Nucleus accumbens (tissue), 56 donors: ENCODE measurements at places on chromosomes 7 and 10.

DNA sequence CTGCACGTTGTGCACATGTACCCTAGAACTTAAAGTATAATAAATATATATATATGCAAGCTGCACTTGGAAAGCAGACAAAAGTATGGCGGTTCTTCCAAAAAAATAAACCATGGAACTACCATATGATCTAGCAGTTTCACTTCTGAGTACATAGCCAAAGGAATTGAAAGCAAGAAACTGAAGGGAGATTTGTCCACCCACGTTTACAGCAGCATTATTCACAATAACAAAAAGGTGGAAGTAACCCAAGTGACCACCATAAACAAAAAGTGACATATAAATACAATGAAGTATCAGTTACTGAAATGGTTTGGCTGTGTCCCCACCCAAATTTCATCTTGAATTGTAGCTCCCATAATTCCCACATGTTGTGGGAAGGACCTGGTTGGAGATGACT is 525.3 kb upstream of the CELF2 start:
- DNase-seq: no peak

DNA sequence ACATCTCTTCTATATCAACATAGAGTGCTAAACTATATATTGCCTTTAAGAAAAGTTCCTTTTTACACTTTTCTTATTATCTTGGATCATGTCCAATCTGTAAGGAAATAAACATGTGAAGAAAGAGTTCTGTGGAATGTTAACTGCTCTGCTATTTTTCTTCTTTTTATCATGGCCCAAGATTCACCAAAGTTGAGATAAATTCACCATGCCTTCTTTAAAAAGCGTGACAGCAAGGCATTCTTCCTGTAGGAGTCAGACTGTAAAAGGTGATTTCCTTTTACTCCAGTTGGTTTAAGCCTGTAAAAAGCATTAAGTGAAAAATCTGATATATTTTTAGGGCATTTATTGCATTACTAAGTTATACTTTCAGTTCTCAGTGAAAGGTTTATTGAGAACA is 165.7 kb upstream of the FZD1 start:
- no peak for DNase-seq

DNA sequence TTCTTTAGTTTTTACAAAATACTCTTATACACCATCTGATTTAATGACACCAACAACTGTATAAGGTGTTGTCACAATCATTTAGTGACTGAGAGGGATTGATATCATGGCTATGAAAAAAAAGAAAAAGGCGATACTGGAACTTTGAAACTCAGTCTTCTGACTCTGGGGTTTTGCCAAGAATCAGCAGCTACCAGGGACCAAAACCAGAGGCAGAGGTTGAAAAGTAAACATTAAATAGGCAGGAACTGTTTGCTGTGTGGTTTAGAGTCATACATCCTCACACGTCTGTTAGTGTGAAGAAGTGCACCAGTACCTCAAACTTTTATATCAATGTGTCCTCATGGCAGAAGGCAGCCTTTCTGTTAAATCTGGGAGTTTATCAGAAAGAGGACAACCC is 19.9 kb upstream of the GGCT start:
- DNase-seq: no peak

GRCh38 chr7:67518580-67518979 is 521.9 kb downstream of the TYW1 start:
- DNase-seq: no peak

DNA sequence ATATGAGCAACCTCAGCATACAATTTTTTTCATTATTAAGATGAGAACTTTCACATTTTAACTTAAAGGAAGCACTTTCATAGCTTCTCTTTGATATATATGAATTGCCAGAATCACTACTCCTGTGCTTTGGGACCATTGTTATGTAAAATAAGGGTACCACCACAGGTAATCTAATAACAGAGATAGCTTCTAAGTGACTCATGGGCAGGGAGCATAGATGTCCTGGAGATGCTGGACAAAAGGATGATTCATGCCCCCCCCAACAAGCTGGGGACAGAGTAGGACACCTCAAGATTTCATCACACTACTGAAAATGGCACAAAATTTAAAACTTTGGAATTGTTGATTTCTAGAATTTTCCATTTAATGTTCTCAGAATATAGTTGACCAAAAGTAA is 641.1 kb downstream of the PCDH15 start:
- DNase-seq: no peak

DNA sequence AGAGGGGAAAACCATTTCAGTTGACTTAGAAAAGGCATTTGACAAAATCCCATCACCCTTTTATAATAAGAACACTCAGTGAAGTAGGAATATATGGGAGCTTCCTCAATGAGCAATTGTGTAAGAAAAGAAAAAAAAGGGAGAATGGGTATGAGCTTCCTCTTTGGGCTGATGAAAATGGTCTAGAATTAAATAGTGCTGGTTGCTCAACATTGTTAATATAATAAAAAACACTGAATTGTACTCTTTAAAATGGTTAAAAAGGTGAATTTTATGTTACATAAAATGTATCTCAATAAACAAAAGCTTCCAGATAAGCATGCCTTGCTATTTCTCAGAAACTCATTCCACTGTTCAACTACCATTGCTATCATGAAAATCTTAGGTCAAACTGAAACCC is 40.6 kb downstream of the LRRC17 start:
- DNase-seq: no peak

GRCh38 chr7:157682064-157682945 is 345.5 kb downstream of the DNAJB6 start:
- no peak for DNase-seq
